Stimulated activated CD4-positive, alpha-beta T cell treated with anti-CD3 and anti-CD28 coated beads, Interleukin-2, amount 100 ng/mL, for 48 hours (primary cell): ENCODE measurements at places on chromosomes 13 and 19.

DNA sequence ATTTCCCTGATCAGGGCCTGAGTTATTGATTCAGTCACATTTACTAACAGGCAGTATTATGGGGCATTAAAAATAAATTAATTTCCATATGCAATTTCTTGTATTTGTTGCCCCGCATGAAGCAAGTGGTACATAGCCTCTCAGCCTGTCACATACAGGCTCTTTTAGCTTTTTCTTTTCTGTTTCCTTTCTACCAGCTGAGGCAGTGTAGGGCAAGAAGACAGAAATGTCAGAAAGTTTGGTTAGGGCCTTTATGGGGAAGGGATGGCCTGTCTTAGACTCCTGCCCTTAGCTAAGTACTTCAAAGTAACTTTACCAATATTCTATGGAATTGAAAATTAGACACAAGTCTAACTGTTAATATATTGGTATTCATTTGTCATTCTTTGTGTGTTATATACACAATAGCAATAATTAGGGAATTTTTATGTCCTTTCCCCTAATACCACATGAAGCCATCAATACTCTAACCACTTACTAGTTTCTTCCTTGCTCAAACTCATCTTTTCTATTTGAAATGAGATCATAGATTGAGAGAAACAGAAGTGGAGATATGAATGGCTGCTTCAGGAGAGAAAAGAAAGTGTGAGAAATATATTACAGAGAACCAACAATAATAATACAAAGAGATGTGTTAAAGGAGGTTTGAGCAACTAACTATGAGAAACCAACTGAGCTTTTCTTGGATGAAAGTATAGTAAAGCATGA is 669.6 kb downstream of the PCDH17 start:
- no peak for DNase-seq

GRCh38 chr13:99380921-99381645 is 73.9 kb upstream of the GPR183 start:
- peak; percentile 51 for DNase-seq

GRCh38 chr13:109781384-109782065 is 4.9 kb downstream of the IRS2 start:
- DNase-seq = no peak

GRCh38 chr13:99067159-99067985 is 89.5 kb upstream of the DOCK9 start:
- no peak for DNase-seq

DNA sequence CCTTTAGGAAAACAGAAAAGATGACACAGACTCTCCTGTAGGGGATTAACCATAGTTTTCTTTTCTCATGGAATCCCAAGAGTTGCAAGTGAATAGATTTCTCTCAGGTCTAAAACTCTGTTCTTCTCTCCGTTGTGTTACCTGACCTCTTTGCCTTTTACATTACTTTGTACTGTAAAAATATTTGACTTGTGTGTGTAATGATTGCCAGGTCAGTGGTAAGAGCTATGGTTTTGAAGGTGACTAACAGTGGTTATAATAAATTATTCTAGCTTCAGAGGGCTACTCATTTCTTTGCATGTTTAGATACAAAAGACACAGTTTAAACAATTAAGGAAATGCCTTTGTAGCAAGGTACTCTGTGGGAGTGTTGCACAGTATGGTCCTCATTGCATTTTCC is 23.0 kb upstream of the PSG2 start:
- DNase-seq = no peak

GRCh38 chr19:17873786-17874757 is 2.3 kb downstream of the SLC5A5 start:
- peak; percentile 70 for DNase-seq

DNA sequence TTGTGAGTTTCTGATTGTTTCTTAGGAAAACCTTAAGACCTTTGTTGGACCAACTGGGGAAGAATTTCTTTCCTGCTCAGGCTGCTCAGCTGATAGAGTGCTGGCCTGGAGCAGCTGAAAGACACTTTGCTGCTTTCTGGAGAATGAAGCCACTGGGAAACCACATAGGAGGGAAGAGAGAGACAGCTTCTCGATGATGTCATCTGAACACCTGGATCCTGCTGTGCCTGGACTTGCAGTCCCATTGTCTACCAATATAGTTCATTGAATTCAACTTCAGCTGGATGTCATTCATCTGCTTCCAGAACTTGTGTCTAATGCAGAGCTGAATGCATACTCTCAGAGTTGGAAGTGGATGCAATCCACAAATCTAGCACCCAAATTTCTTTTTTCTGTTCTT is 34.3 kb upstream of the TSHZ3 start:
- no peak for DNase-seq

- DNase-seq = no peak
Observed at GRCh38 chr13:41693434-41693833, 236.1 kb downstream of the RGCC start.

- DNase-seq = no peak
Observed at GRCh38 chr19:34067861-34068271, 104.4 kb upstream of the LSM14A start.

- DNase-seq = no peak
Observed at GRCh38 chr19:33921165-33921564, 124.5 kb downstream of the KCTD15 start.

DNA sequence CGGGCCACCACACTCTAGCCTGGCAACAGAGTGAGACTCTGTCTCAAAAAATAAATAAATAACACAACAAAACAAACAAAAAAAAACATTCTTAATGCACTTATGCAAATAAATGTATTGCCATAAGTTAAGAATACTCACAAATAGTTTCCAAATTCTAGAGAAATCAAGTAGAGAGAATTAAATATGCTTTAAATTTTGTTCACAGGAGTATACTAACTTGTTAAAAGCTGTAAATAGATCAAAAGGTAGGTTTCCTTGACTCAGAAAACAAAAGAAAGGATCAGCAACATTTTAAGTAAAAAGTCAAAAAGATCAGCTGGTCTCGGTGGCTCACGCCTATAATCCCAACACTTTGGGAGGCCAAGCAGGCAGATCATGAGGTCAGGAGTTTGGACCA is 50.5 kb upstream of the ZNF429 start:
- DNase-seq = no peak

GRCh38 chr19:29211562-29212355 is 1.2 kb downstream of the UQCRFS1 start:
- no peak for DNase-seq

DNA sequence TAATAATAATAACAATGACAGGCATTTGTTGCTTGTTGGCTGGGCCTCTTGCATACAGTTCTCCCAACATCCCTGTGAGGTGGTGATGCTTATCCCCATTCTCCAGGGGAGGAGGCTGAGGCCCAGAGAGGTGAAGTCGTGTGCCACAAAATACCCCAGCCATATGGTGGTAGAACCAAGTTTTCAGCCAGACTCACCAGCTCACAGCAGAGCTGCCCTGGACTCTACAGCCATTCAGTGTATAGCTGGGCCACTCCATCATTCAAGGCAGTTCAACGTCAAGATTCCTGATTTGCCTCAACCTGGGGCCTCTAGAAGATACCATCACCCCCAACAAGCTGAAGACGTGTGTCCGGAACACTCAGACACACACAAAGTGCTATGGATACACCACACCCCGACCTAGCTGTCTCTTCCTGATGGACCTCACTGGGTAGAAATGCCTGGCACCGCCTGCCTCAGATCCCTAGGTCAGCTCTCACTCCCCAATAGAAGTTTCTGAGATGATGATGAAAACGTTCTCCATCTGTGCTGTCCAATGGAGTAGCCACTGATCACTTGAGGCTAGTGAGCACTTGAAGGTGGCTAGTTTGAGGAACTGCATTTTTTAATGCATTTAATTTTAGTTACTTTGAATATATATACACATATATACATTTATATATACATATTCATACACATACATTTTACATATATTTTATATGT is 4.3 kb upstream of the CEACAM19 start:
- no peak for DNase-seq

GRCh38 chr19:16034958-16035560 is 41.2 kb upstream of the TPM4 start:
- no peak for DNase-seq

GRCh38 chr19:23263870-23264590 is 13.8 kb upstream of the ZNF724 start:
- no peak for DNase-seq

GRCh38 chr19:22503524-22503923 is 81.4 kb upstream of the ZNF98 start:
- no peak for DNase-seq

- no peak for DNase-seq
Observed at GRCh38 chr13:95546919-95547318, 5.6 kb upstream of the CLDN10 start.

DNA sequence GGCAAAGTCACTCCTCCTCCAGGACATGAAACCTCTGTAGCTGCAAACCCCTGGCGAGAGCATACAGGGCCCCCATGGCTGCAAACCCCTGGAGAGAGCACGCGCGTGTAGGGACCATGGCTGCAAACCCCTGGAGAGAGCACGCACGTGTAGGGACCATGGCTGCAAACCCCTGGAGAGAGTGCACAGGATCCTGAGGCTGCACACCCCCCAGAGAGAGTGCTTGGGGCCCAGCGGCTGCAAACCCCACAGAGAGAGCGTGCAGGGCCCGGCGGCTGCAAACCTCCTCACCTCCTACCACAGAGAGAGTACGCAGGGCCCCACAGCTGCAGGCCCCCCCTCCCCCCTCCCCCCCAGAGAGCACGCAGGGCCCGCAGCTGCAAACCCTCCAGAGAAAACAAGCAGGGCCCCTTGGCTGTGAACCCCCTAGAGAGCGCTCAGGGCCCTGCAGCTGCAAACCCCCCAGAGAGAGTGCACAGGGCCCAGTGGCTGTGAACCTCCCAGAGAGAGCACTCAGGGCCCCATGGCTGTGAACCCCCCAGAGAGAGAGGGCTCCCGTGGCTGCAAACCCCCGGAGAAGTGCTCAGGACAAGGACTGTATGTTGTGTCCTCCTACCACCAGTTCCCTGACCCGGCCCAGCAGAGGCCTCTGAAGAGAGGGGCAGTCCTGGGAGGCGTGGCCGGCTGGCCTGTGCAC is 7.3 kb downstream of the ADPRHL1 start:
- no peak for DNase-seq

DNA sequence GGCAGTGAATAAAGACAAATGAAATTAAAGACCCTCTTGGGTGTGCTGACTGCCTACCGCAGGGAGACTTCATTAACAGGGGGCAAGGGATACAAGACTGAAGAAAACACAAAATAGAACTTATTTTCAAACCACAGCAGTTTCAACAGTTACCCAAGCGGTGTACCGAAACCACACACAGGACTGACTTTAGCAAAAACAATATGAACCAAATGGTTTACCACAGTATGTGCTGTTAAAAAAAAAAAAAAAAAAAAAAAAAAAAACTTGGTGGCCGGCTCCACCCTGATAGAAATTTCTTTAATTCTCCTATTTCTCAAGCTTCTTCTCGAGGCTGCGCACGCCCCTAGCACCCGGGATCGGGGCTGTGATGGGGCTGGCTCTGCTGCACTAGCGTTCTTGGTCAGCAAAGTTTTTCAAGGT is 42.6 kb downstream of the KLF2 start:
- DNase-seq = no peak

- no peak for DNase-seq
Observed at GRCh38 chr13:29761815-29762214, 88.6 kb downstream of the UBL3 start.

DNA sequence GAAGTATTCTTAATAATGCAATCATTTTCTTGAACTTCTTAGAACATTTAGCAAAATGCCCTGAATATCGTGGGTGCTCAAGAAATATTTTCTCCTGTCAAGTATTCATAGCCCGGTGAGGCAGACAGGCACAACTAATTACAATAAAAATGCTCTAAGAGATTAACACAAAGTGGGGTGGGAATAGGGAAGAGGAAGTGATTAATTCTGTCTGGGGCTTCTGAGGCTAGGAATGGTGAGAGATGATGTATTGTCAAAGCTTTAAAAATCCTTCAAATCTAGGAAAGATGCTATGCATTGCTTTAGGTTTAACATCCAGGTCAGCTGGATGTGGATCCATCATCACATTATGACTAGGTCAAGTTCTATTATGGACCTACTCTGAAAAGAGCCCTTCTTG is 66.9 kb upstream of the POSTN start:
- no peak for DNase-seq

DNA sequence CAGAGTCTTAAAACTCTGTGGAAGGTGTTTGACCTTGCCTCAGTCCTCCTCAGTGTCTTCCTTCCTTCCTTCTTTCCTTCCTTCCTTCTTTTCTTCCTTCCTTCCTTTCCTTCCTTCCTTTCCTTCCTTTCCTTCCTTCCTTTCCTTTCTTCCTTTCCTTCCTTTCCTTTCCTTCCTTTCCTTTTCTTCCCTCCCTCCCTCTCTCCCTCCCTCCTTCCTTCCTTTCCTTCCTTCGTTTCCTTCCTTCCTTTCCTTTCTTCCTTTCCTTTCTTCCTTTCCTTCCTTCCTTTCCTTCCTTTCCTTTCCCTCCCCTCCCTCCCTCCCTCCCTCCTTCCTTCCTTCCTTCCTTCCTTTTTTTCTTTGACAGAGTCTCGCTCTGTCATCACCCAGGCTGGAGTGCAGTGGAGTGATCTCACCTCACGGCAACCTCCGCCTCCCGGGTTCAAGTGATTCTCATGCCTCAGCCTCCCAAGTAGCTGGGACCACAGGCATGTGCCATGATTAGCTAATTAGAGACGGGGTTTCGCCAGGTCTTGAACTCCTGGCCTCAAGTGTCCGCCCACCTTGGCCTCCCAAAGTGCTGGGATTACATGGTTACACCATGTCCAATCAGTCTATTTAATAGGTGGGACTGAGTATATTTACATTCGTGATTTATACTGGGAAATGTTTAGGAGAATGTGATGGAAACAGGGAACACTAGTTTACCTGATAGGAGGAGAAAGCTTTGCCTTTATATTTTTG is 16.3 kb downstream of the ZNF507 start:
- DNase-seq = no peak

- DNase-seq = no peak
Observed at GRCh38 chr19:19179548-19180441, 9.7 kb upstream of the MEF2B start.

DNA sequence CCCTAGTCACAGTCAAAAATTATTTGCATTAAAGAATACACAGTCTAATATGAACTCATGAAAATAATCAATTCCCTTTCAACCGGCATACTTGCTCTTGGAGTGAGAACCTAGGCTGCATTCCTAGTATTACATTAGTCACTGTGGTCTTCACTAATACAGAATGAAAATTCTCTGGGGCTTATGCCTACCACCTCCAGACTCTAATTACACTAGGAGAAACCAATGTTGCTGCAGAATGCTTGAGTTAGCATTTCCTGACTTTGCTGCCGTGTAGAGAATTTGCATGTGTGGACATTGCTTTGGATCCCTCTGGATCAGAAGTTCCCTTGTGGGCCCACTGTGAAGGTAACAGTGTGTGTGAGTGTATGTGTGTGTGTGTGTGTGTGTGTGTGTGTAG is 87.8 kb downstream of the CCNA1 start:
- no peak for DNase-seq

- peak; percentile 69 for DNase-seq
Observed at GRCh38 chr13:24683838-24684599, 3.8 kb downstream of the ATP12A start.
